ENCODE measurements at places on chromosomes 6 and 20.

DNA sequence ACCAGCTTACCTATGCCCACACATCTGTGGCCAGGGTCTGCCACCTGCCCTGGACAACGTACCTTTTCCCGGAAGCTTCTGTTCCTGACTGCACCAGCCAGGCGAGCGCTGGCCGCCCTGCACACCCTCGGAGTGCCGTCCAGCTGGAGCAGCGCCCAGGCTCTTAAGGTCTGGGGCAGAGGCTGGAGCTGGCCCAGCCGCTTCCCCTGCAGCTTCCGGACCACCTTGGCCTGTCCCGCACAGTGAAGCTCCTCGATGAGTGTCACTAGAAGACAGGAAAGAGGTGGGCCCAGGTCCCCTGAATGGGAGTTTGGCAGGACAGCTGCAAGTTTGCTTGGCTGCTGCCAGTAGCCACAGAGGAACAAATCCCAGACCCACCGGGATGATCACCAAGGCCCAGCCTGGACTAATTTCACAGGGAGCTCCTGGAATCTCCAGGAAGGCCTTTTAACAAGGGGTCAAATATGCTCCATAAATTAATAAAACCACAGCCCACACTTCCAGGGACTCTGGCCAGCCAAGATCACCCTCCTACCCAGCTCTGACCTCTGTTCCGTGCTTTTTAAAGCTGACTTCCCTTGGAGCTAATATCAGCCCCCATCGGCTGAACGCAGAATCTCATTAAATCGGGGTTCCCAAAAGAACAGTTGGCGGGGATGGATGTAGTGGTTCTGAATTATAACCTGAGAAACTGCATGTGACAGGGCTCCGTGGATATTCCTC is 82.3 kb downstream of the PTPN1 start:
- DNase-seq, result no peak

GRCh38 chr20:31740208-31740607 is 1.1 kb downstream of the TPX2 start:
- DNase-seq, result no peak

DNA sequence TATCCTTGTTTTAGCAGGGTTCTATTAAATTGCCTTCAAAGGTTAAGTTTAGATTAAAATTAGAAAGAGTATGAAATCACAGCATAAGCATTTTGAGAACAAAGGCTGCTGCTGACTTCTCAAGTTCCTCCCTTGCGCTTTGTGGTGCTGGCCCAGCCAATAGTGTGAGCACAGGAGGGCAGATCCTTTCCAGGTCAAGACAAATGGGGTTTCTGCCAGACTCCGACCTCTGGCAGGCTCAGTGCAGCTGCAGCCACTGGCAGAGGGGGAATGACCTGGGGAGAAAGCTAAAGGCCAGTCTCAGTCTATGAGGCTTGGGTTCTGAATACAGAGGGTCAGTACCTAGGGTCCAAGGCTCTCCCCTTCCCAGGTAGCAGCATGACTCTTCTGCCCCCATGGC is 27.0 kb downstream of the CLIC5 start:
- DNase-seq, result no peak

DNA sequence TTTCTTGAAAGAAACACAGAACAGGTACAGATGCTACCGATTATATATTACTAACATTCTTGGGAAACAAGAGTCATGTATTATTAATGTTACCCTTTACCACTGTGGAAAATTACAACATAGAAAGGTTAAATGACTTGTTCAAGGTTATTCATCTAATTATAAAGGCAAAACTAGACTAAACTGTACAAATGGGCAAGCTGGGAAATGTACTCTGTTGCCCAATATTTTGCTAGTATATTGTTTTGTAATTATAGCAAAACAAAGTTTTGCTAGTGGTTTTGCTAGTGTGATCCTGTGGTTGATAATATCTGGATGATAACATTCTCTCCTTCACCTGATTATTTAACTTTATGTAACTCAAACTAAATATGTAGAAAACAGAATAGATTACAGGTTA is 96.5 kb downstream of the TINAG start:
- DNase-seq, result no peak

GRCh38 chr6:29146179-29146578 is 24.5 kb upstream of the OR2J2 start:
- no peak for DNase-seq

GRCh38 chr6:88520445-88520844 is 354.3 kb upstream of the CNR1 start:
- no peak for DNase-seq

GRCh38 chr20:63159826-63160640 is 55.9 kb downstream of the YTHDF1 start:
- DNase-seq, result no peak

- DNase-seq, result no peak
Measured at GRCh38 chr6:12068899-12069557, 56.9 kb downstream of the HIVEP1 start.

- no peak for DNase-seq
Measured at GRCh38 chr6:163926642-163927041, 512.1 kb downstream of the QKI start.

- DNase-seq, result no peak
Measured at GRCh38 chr20:46683668-46683938, 5.6 kb downstream of the TP53RK start.

- no peak for DNase-seq
Measured at GRCh38 chr20:38294076-38294591, 9.8 kb upstream of the BPI start.

DNA sequence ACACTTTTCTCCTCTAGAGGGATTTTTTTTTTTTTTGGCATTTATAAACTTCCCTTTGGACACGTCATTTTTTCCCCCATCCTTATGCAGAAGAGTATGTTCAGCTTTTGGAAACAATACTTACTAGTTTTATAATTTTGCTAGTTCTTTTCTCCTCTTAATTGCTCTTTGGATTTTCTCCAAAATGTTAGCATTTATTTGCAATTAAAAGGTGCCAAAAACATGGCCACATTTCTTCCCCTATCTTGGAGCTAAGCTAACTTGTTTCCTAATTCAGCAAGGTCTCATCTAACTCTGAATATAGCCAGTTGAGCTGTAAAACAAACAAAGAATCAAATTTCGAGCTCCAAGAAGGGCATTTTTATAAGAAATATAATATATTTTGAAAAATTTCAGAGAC is 39.2 kb upstream of the RNF182 start:
- no peak for DNase-seq

GRCh38 chr20:25006431-25007167 is 14.0 kb upstream of the APMAP start:
- DNase-seq, result no peak

- no peak for DNase-seq
Measured at GRCh38 chr6:125102891-125103290, 50.7 kb upstream of the TPD52L1 start.

- DNase-seq, result no peak
Measured at GRCh38 chr20:16955462-16955861, 207.3 kb downstream of the OTOR start.

DNA sequence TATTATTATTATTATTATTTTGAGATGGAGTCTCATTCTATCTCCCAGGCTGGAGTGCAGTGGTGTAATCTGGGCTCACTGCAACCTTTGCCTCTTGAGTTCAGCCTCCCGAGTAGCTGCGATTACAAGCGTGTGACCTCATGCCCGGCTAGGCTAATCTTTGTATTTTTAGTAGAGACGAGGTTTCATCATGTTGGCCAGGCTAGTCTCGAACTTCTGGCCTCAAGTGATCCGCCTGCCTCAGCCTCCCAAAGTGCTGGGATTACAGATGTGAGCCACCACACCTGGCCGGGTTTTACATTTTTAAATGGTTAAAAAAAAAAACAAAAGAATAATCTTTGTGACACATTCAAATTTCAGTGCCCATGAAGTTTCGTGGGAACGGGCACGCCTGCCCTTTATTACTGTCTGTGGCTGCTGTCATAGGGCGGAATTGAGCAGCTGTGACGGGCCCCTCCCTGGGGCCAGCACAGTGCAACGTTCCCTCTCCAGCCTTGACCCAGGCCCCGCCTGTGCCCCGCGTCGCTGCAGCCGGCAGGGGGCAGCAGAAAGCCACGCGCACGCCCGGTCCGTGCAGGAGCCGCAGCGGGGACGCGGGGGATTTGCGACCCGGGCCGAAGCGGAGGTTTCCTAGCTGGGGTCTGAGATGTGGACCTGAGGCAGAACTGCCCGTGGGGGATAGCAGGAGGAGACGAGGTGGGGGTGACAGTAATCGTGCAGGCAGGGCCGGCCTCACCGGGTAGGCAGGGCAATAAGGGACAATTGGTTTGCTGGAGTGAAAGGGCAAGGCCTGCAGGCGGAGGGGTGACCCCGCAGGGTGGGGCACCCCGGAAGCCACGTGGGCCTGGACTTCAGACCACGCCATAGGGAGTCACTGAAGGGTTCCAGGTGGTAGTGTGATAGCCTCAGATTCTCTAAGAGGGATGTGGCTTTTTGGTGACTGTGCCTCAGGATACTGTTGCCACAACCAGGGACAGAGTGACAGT is 54.3 kb downstream of the SYTL3 start:
- DNase-seq, result peak; percentile 94

DNA sequence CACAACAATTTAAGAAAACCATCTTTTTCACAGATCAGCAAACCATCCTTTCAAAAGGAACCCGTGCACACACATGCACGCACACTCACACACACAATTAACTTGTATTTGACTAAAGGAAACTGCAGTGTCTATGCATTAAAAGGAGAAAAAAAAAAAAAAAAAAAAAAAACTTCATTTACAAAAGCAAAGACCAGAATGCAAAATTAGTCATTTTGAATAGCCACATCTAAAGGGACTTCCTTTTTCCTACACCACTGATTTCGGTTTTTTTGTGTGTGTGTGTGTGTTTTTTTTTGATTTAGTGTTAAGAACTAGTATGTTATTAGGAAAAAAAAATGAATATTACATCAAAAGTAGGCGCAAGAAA is 6.3 kb downstream of the ZMYND8 start:
- DNase-seq, result no peak

- DNase-seq, result no peak
Measured at GRCh38 chr20:34904202-34904621, 27.8 kb downstream of the ACSS2 start.

DNA sequence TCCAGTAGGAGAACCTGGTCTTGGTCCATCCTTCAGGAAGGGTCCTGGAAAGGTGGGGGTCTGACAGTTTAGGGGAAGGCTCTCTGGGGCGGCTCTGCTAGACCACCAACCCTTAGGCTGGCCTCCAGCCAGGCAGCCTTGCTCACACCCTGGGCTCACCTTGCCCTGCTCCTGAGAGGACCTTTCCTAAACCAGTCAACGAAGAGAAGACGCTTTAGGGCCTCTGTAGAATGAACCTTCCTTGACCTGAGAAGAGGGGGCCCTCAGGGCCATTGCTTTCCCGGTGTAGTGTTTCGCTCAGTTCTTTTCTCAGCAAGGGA is 1.1 kb downstream of the CDC25B start:
- DNase-seq, result no peak

DNA sequence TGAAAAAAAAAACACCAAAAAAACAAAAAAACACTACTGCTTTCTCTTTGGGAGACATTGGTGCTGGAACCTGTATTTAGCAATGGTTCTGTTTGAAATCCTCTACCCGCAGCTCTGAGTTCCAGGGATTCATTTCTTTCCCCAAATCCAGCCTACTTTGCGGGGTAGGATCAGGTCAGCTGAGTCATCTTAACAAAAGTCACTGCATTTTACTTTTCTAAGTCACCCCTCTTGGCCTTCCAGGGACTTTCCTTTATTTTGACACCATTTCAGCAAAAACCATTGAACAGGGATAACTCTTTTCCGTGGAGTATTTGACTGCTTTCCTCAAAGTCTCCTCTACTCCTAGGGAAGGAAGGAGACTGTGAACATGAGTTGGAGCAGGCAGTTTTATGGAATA is 837.6 kb downstream of the MAFB start:
- DNase-seq, result no peak

DNA sequence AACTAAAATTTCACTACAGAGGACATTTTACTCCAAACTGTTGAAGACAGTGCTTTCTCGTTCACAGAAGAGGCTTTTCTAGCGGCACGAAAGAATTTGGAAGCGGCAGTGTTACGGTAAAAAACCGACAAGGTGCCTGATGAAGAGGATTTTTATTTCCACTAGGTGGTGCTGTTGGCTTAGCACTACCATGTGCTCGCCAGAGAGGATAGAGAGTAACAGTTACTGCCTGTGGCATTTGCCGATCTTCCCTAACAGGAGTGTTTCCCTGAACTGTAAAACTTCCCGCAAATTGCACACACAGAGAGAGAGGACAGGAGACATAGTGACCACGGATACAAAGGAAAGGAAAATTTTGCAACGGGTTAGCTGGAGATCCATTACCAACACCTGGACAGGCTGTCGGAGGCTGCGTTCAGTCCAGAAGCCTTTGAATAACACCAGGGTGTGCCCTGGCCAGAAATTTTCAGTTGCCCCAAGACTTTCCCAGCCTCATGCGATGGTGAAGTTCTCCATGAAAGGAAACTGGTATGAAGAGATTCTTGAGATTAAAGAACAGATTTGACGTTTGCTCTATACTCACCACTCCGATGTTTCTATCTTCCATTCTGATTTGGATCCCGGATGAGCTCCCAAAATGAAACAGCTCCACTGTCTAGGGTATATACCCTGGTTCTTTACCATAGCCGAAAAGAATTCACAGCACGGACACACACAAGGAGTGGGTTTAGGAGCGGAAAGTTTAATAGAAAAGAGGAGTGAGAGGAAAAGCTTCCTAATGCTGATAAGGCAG is 48.1 kb downstream of the HLA-DPB1 start:
- DNase-seq, result peak; percentile 70

DNA sequence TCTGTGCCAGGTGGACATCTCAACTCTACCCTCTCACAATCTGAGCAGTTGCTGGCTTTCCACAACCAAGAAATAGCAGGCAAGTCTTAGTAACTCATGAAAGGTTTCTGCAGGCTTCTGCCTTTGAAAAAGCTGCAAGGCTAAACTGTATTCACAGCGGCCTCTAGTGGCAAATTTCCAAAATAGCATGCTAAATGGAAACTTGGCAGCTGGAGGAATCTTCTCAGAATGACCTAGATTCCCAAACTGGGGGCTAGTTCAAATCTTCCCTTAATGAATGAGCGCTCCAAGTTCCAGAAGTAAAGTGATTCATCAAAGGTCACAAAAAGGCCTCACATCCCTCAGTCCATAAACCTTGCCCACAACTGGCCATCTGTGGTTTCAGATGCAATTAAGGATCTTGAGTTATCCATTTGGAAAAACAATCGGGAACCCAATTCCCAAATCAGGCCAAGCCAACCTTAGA is 11.9 kb upstream of the CPNE5 start:
- DNase-seq, result peak; percentile 66

DNA sequence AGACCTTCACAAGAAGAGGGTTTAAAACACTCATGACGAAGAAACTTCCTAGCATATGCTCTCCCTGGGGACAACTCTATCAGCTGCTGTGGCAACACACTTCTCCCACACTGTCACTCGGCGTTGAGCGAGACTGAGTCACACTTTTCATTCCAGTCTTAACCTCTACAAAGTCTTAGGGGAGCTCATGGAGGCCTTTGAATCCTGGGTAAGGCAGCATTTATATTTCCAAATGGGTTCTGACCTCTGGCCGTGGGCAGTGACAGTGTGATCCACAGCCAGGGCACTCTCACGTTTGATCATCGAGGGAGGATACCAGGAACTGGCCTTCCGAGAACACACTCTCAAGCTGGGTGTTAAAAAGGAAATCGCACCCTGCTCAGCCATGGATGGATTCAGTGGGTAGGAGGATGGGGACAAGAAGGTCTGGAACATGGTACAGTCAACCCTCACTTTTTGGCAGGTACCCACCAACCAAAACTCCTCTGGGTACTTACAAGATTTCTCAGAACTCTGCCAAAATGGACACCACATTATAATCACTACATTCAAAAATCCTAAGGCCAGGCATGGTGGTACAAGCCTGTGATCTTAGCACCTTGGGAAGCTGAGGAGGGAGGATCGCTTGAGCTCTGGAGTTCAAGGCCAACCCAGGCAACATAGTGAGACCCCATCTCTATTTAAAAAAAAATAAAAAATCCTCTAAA is 19.6 kb downstream of the RRBP1 start:
- DNase-seq, result no peak
